WERI-Rb-1 (cell line): ENCODE measurements at places on chromosomes 7 and 10.

DNA sequence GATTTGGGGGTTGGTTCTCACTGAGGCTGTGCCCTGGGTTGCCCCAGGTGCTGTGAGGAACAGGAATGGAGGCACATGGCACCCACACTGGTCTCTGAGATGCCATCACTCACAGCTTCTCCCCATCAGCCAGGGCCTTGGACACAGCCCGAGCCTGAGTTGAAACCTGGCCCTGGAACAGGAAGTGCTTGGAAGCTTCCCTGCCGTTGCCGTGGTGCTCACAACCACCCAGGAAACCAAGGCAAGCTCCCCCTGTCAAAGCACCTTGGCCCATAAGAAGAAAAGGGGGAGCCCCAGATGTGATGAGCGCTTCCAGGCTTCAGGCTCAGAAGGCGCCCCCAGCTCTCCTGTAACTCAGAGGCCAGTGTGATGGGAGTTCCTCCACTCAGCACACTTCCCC, at the start of gene BTBD16:
TSS of gene BTBD16 (plus strand) at position 221 of the 400 bp plus-strand sequence. CDS start 3,786 bp downstream, outside the sequence.
- DNase-seq: no peak

DNA sequence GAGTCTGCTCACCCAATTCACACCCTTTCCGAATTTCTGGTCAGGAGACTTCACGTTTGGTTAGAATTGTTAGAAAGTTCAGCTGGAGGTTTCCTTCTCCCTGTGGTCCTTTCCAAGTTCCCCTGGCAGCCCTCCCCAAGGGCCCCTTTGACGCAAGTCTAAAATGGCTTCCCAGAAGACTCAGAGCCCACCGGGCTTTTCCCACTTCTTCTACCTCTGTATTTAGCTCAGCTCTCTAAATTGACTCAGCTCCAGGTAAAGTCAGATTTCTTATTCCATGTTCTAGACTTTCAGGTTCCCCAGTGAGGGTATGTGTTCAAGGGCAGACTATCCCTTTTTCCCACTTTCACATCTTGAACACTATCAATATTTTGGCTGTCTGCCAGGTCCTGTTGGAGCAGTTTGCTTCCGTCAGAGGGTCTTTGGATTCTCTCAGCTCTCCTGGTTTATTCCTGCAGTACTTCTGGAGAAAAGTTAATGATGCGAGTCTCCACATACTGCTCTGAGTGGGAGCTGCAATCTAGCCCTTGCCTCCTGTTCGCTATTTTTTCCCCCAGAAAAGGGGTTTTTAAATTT, 53.1 kb upstream of the ZNF273 start:
- DNase-seq: no peak

DNA sequence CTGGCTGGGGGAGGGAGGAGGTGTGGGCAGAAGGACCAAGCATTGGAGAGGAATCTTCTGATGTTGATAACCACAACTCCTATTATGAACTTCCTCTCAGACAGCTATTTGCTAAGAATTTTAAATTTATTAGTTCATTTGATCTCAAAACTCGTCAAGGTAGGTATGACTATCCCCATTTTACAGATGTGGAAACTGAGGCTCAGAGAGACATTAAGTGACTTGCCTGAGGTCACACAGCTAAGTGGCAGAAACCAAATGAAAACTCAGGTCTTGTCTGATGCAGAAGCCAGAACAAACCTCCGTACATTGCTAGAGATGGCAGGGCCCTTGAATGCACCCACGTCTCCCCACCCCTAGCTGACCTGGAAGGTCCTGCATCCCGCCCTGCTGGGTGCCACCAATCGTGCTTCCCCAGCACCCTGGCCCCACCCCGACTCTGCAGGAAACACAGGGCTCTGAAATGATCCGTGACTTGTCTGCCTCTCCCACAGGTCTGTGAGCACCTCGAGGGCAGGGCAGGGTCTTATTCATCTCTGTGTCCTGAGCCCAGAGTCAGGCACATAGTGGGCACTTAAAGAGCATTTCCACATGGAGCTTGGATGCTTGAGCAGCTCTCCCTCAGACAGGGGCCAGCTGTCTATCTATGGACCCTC, 5.6 kb upstream of the PALD1 start:
- no peak for DNase-seq

DNA sequence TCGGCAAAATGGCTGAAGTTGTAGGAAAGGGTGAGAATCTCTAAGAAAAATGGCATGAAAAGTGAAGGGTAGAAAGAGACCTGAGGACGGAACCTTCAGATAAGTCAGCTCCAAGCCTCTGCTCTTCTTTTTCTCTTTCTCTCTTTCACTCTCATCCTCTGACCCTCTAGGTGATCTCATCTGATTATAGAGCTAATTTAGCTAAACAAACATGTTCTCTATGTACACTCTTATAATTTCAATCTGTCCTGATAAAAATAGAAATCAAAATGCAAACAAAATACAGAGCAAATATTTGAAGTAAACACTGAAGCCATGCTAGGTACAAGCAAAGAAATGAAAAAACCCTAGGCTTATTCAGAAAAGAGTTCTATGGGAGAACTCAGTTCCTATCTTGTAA, 14.4 kb upstream of the CUBN start:
- no peak for DNase-seq

DNA sequence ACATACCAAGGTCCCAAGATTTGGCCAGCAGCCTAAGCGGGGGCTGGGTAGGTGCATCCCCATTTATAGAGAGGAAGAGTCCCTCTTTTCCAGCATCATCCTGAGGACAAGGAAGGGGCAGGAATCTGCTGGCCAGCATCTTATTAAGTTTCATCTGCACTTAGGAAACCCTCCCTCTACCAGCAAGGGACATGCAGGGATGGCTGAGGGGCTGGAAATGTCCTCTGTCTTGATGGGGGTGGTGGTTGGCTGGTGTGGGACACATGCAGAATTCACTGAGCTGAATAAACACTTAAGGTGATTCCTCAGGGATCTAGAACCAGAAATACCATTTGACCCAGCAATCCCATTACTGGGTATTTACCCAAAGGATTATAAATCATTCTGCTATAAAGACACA, 42.1 kb downstream of the NOD1 start:
- DNase-seq: no peak

DNA sequence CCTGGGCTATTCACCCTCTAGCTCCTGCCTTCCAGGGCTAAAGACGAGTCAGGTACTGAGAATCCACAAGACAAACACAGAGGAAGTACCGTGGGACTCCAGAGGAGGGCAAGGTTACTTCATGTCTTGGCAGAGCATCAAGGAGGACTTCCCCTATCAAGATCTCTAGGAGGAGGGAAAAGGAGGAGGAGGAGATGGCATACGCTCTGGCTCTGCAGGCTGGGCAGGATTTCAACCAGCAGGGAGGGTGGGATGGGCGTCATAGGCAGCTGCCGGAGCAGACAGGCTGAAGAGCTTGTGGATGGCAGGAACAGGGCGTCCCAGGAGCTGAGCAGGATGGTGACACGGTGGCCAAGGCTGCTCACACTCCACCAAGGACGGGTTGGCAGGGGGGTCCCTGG, 21.3 kb downstream of the MDH2 start:
- peak; percentile 41 for DNase-seq

- DNase-seq: no peak
Observed at GRCh38 chr7:137930581-137930980, 71.3 kb downstream of the CREB3L2 start.

DNA sequence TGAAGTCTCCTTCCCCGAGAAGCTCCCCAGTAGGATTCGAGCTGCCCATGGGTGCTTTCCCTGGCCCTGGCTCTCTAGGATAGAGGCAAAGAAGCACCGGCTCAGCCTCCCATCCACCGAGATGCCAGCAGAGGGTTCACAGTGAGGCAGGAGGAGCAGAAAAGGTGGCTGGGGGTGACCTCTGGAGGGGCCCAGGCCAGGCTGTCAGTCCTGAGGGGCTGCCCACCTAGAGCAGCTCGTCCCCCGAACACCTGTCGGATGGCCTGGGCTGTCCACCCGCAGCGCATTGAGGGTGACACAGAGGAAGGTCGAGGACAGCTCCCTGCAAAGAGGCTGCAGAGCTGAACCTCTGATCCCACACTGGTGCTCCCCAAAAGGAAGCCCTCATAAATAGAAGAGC, 167.2 kb upstream of the PPP2R2D start:
- DNase-seq: no peak

DNA sequence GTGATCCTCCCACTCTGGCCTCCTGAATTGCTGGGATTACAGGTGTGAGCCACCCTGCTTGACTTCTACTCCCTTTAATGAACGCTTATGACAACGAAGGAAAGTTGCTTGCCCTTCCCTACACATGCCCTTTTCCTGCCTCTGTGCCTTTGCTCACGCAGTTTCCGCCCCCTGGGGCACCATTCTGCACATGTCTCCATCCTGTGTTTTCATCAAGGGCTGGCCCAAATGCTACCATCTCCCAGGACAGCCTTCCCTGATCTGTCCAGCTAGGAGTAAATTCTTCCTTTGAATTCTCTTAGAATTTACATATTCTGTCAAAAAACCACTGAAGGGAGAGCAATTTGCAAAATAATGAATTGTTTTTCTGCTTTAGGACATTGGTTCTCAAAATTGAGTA, 50.0 kb upstream of the KMT2C start:
- no peak for DNase-seq

GRCh38 chr7:4119848-4120247, 562.2 kb upstream of the FOXK1 start:
- no peak for DNase-seq

- DNase-seq: no peak
Observed at GRCh38 chr10:11326241-11326640, 285.2 kb downstream of the USP6NL start.

GRCh38 chr10:98533746-98534445, 87.2 kb upstream of the HPS1 start:
- DNase-seq: no peak

DNA sequence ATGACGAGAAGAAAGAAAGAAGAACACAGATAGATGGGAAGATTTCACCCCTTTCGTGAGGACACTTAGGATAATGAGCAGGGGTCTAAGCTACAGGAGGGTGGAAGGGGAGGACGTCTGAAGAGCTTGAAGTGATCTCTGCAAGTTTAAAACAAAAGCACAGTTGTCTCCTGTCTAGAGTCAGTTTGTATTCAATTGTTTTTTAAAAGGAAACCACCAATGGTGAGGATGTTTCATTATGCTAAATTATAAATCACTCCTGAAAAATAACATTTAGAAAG, 85.9 kb downstream of the ADAM12 start:
- no peak for DNase-seq

- no peak for DNase-seq
Observed at GRCh38 chr7:246451-246850, 43.5 kb upstream of the FOXL3 start.

DNA sequence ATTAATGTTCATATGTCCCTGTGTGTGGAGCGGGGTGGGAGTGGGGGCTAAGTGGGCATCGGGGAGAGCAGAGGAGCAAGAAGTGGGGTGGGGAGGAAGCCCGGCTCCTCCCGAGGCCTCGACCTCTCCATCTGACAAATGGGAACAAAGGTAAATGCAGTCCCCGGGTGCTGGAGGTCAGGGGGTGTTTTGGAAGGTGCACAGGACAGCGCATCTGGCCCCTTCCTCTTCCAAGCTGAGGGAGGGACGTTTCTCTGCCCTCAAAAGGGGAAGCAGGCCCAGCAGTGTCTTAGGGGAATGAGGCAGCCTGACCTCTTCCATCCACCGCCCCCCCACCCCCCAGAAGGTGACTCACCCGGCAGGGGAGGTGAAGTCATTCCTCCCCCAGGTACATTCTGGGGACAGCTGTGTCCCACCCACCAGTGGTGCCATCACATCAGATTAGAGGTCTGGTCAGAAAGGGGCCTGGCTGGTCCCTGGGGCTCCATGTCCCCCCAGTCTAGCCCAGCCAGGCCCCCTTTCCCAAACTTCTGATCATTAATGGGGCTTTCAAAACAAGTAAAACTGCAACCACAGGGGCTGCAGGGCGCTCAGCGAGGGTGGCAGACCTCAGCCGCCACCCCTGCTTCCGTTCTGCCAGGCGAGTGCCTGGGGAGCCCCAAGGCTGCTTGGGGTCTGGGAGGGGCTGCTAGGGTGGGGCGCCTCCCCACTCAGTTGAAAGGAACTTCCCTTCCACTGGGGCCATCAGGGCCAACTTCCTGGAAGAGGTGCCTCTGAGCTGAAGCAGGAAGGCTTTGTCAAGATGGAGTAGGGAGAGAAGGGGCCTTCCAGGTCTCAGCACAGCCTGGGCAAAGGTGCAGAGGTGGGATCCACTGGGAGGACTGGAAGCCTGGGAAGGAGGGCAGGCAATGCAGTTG, 10.8 kb downstream of the LFNG start:
- no peak for DNase-seq

GRCh38 chr7:159250471-159250870, 105.8 kb upstream of the VIPR2 start:
- no peak for DNase-seq

GRCh38 chr10:76632767-76633051, 1004.9 kb downstream of the KCNMA1 start:
- no peak for DNase-seq

- DNase-seq: peak; percentile 61
Observed at GRCh38 chr7:49852619-49853462, 79.4 kb downstream of the VWC2 start.

- DNase-seq: no peak
Observed at GRCh38 chr7:139902436-139903102, 73.5 kb downstream of the TBXAS1 start.

GRCh38 chr7:34341326-34341725, 316.7 kb upstream of the NPSR1 start:
- DNase-seq: no peak

- DNase-seq: peak; percentile 2
Observed at GRCh38 chr7:150949971-150950491, 28.1 kb downstream of the KCNH2 start.

- no peak for DNase-seq
Observed at GRCh38 chr10:51285601-51286000, 211.3 kb downstream of the PRKG1 start.

- DNase-seq: no peak
Observed at GRCh38 chr10:69044546-69044945, 43.4 kb upstream of the SRGN start.

- peak; percentile 79 for DNase-seq
Observed at GRCh38 chr10:129888784-129889616, 75.1 kb downstream of the EBF3 start.

DNA sequence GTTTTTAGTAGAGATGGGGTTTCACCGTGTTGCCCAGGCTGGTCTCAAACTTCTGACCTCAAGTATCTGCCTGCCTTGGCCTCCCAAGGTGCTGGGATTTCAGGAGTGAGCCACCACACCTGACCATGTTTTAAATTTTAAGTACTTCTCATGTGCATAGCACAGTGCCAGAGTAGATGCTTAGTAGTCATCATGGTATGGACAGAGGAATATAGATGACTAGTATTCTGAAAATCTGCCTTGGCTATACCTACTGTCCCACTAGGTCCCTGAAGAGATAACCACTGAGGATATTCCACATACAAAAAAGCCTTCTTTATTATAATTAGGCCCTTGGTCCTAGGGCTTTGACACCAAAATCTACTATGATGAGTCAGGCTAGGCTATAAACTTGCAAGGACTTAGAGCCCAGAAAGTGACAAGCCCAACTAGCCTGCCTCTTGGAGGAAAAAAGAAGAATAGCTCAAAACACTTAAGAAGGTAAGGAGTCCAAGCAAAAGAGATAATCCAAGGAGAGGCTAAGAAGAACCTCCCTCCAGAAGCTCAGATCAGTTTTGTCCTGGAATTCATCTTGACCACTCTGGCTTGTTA, 34.0 kb downstream of the LUC7L2 start:
- no peak for DNase-seq

GRCh38 chr7:157981778-157982177, 605.8 kb downstream of the PTPRN2 start:
- DNase-seq: no peak

- no peak for DNase-seq
Observed at GRCh38 chr7:87445897-87446296, 29.6 kb downstream of the ABCB4 start.

- no peak for DNase-seq
Observed at GRCh38 chr7:47492716-47493325, 89.1 kb downstream of the TNS3 start.
